ENCODE measurements at places on chromosomes 12 and 14.

DNA sequence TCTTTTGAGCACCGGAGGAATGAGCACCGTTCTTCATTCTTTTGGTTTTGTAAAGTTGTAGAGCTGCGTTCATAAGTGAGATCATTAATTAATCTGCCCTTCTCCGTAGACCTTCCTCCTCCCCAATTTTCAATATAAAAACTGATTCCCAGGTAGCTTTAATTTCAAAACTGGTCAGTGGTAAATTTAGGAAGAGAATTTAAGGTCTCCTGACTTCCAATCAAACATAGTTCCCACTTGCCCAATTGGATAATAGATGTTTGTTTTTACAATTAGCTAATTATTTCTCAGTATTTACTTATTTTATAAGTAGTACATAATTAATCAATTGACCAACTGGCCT lies 27.2 kb upstream of the YBX3 start:
- DNase-seq: no peak

DNA sequence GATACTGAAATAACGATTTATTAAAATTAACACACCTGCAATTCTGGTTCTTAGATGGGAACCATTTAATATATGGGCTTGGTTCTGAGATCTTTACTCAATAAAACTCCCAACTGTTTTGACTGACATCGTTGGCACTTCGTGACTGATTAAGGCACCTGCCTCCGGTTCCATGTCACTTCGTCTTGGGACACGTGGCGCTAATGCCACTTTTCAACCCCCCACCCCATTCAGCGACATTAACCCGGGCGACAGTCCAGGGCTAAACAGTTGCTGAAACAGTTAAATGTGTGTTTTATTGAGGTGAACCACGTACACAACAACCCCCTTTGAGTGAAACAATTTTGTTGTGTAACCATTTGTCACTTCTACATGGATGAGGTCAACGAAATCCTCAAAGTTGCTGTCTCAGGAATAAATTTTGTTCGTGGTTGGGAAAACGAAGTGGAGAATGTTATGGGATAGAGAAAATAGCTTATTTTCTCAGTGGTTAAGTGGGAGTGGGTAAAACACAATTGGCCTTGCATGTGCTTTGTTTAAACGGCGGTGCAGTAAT lies 9.9 kb upstream of the SLC38A2 start:
- DNase-seq: no peak

DNA sequence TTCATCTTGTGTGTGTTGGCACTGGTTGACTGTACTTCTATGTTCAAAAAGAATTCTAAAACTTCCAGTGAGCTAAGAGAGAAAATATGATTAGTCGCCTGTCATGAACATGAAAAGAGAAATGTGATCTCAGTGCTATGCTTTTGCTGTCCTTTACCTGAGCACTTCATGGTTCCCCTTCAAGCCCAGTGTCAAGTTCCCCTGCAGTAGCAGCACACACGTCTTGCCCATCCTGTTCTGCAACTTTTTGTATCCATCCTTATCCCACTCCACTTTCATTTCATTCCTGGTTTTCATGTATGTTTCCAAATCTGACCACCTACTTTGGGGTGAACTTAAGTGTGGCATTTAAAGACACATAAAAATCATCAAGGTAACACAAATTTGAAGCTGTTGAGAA lies 848.0 kb upstream of the USP15 start:
- no peak for DNase-seq

DNA sequence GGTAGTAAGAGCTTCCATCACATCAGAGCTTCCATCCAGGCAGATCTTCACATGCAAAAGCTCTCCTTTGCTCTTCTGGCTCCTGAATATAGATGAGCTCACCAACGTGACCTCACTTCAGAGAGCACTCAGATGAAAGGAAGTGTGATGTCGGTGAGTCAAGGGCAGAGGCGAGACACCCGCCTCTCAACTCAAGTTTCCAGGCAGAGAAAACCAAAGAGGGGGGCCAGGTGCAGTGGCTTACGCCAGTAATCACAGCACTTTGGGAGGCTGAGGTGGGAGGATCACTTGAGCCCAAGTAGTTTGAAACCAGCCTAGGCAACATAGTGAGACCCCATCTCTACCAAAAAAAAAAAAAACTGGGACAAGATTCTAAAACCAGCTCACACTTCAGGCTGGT lies 126.9 kb downstream of the DUSP6 start:
- no peak for DNase-seq

DNA sequence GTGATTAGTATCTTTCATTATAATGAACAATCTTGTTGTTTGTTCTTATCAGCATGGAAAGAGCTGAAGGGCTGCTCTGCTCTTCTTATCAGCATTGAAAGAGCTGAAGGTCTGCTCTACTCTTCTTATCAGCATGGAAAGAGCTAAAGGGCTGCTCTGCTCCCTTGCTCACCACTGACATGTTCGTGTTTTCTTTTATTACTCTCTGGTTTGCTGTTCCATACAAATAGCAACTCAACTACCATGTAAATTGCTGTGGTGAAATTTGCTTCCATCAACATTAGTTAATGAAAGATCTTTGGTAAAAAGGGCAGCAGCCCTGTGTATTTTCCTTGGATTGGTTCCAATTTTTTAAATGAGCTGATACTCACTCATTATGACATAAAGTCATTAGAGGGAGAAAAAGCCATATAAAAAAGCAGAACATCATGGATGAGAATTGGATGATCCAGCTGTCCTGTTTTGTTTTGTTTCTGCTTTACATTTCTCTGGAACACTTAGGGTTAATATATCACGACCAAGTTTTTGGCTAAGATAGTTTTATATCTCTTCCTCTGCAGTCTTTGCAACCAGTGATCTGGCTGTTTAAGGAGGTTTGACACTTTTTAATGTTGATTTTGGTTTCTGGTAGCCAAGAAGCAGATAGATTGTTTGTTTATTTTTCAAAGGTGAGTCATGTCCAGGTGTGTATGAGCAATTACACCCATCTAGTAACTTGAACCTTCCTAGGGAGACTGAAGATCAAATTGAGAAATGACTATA lies 356.6 kb downstream of the CEP128 start:
- no peak for DNase-seq

DNA sequence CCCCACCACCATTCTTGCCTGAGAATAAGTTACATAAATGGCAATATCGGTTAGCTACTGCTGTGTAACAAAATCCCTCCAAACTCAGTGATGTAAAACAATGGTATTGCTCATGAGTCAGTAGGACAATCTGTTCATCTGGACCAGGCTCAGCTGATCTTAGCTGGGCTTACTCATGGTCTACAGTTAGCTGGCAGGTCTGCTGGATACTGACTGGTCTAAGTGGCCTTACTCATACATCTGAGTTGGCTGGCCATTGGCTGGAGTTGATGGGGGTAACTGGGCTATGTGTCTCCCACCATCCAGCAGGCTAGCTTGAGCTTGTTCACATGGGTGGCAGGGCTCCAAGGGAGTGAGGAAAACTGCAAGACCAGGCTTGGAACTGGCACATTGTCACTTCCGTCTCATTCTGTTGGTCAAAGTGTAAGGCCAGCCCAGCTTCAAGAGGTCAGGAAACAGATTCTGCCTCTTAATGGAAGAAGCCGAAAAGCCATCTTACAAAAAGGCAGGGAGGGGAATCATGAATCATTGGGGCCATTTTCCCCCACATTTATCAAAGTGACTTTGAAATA lies 56.7 kb upstream of the CHGA start:
- DNase-seq: no peak

GRCh38 chr14:97687944-97688630 lies 890.9 kb downstream of the VRK1 start:
- peak; percentile 45 for DNase-seq

DNA sequence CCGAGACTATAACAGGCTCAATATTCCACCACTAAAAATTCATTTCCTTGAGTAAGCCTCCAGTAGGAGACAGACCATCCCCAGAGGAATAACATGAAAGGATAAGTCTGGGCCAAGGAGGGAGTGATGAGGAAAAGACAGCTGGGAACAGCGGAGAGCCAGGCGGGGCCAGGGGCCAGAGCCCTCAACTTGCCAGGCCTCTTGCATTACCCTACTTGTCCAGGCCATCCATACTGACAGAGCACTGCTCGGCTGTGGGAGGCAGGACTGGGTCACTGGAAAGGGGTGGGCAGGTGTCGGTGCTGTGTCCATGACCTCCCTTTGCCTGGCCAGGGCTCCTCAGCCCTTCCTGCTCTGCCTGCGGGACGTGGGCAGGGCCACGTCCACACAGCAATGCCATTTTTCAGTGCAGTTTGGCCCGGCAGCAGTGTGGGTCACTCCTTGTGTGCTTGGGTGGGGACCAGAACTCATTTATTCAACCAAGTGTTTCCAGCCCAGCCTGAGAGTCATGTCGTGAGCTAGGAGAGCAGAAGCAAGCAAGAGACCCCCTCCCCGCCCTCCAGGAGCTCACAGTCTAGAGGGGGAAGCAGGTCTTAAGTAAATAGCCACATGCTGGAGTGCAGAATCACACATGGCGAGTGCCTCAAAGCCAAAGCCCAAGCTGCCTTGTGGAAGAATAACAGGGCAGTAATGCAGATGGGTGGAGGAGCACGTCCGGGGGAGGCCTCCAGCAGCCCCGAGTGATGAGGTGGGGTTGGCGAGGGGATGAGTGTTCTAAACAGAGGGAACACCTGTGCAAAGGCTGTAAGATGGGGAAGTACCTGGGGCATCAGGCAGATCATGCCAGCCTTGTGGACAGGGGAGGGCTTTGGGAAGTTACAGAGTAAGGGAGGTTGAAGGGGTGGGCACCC lies 8.9 kb upstream of the FAIM2 start:
- no peak for DNase-seq

GRCh38 chr14:75494896-75495295 lies 27.4 kb upstream of the BATF start:
- DNase-seq: no peak

DNA sequence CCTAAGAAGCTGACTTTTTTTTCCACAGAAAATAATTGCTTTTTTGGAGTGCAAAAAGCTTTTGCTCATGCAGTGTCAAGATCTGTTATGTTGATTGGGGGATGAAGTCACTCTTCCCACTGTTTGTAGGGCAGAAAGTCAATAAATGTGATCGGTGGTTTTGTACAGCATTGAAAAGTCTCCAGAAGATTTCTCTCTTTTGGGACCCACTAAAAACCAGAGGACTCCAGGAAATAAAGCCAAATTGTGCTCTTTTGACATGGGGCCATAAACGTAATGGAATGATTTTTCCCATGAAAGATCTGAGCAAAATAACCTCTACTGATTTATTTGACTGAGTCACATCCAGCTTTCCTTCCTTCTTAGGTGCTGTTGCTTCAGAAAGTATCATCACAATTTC lies 122.5 kb downstream of the SNAPC1 start:
- no peak for DNase-seq

GRCh38 chr12:54262403-54262925 lies 17.5 kb downstream of the CBX5 start:
- DNase-seq: no peak

DNA sequence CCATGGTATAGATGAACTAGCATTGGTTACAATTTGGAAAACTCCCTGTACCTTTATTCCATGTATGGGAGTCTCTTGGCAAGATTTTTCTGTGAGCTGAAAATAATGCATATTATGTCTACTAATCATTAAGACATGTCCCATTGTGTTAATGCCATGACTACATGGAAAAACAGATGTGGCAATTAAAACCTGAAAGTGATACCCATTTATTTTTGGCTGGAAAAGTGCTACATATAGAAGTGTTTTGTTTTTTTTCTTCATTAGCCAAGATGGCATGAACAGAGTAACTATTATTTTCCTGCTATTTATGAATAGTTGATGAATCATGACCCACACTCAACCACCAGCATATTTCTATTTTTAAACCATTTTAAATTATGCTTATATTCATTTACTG lies 58.2 kb downstream of the ALG10B start:
- DNase-seq: no peak

- no peak for DNase-seq
These were observed 43.7 kb downstream of the SAV1 start for GRCh38 chr14:50624447-50624846.

DNA sequence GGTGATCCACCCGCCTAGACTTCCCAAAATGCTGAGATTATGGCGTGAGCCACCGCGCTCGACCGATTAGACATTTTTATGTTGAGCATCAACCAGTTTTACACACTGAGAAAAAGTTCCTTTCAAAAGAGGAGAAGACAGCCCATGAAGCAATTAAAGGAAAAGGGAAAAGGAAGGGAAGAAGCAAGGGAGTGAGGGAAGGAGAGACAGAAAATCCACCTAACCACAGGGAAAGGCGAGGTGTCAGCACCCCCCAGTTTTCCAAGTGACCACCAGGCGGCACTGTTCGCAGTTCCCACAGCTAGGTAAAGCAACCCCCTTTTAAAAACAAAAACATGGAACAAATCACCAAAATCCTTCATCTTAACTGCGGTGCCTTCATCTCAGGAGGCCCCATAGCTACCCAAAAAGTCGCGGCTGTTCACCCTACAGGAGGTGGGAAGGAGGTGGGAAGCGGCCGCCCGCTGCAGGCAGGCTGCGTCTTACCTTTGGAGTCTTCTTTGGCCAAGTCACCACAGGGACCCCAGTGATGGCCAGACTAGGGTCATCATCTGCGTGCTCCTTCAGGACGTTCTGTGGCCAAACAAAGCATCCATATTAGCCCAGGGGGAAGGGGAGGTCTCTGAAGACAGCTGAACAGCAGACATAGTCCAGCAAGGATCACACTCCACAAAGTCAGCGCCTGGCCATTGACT lies 86.6 kb downstream of the KDM2B start:
- no peak for DNase-seq

GRCh38 chr12:57744194-57744776 lies 554 bp upstream of the TSPAN31 start:
- DNase-seq: no peak

DNA sequence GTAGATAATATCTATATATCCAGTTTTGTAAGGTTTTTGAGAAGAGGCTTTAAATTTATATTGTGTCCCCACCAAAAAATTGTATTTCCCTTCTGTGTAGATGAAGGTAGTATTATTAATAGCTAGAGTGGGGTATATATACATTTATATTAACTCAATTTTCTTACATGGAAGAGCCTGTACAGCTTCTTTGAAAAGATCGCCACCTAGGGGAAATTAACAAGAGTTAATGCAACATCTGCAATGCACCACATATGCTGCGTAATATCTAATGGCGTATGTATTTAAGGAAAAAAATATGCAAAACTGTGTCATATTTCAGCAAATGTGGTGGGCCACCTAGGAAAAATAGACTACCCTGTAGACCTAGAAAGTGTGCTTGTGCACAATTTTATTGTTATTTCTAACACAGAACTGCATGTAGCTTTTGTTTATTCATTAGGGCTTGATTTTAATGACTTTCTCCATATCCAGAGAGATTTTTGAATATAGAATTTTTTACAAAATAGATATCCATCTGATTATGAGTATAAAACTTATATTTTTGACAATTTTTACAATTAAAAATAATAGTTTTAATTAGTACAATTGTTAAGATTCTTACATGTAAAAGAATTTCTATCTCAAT lies 14.0 kb downstream of the CCER1 start:
- DNase-seq: no peak

DNA sequence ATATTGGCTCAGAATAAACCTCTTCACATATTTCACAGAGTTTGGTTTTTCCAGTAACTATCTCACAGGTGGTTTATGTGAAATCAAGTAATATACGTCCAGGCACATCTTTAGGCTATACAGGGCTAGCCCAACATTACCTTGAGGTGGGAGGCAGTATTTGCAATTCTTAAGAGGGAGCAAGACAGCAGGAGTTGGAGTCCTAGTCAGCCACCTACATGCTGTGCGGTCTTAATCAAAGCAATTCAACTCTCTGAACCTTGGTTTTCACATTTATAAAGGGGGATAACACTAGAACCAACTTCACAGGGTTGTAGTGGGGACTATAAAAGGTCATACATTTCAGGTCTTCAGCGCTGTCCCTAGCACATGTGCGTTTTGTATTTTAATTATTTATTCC lies 73.5 kb upstream of the FICD start:
- no peak for DNase-seq
